Activated CD4-positive, alpha-beta T cell treated with anti-CD3 and anti-CD28 coated beads for 1 hour (primary cell): ENCODE measurements at places on chromosomes 12 and 14.

DNA sequence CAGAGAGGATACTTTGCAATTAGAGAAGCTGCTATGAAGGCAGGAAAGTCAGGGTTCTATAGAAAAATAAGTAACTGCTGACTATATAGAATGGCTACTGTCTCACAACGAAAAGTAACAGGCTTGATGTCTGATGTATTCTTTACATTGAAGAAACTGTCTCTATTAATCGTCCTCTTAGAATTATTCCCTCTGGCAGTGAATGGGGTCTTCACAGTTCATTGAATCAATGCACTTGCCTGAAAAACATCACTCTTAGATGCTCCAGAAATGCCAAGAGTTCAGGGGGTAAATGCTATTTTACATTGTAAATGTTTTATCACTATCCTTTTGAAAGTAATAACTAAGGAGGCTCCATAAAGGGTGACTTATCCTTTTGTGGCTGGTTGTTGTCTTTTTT is 37.7 kb upstream of the CRACR2A start:
- no peak for DNase-seq

- no peak for DNase-seq
These were observed 120.3 kb upstream of the PLEKHG7 start for GRCh38 chr12:92582475-92582874.

- DNase-seq: no peak
These were observed 371.3 kb downstream of the TMEM121 start for GRCh38 chr14:105897725-105898113.

DNA sequence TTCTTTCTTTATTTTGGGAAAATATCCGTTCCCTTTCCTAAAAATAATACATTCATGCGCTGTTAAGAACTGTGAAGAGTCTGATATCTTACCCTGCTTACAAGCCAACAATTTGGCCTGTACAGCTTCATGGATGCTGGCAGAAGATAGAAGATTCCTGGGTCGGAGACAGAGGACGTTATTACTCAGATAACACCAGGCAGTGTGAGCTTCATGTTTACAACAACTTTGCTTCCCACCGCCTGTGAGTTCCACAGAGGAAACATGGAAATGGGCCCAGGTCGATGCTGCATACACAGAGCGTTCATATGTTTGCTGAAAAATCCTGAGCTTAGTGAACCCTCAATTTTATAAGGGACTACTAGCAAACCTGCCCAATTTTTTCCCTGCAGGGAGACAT is 705.6 kb upstream of the SEL1L start:
- DNase-seq: no peak

DNA sequence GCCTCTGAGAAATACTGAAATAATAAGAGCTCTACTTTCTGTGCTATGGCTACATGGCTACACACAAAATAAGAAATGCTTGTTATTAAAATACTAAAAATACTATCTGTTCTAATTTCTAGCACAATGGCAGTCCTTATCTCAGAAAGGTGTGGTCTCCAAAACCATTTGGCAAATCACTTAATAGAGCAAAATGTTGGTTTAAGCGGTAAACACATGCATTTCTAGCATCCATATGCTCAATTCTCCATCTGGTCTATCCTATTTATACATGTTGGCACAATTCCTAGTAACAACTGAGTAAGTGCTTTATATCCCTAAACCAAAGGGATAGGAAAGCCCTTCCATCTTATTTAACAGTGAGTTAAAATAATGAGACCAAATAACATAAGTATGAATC is 107.0 kb downstream of the PAPLN start:
- DNase-seq: no peak

DNA sequence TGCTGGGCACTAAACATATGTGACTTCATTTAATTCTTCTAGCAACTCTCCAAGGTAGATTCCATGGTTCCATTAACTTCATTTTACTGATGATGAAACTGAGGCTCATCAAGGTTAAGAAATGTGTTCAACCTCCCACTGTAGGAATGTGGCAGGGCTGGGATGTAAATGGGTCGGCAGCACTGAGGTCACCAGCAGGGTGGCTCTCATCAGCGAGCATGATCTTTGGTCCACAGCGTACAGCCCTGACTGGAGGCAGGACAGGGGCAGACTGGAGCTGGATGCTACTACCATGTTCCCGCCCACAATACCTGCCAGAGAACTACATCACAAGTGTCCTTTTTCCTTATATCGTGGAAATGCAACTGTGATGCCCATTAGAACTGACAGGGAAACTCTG is 4.6 kb downstream of the APPL2 start:
- no peak for DNase-seq
